ENCODE measurements at places on chromosomes 3 and 15.
A peak's percentile ranks its signal among the peaks of the same experiment; 100 is the strongest.

- no peaks in the 10 kb centered on the region for H3K36me3 ChIP-seq
- no peak overlapping the region for H3K27ac ChIP-seq
- H3K4me1 ChIP-seq = no peaks in the 10 kb centered on the region
- no peak for DNase-seq
- no peak overlapping the region for H3K4me3 ChIP-seq
Measured at GRCh38 chr3:184485241-184485640, 76.3 kb upstream of the EPHB3 start.

GRCh38 chr3:136952292-136952691 lies 5.5 kb upstream of the IL20RB start:
- peaks cover 22% of the 10 kb centered on the region for H3K36me3 ChIP-seq
- no peaks in the 10 kb centered on the region for H3K27me3 ChIP-seq
- peak overlapping the region; percentile 99 for H3K27ac ChIP-seq
- H3K4me1 ChIP-seq = peaks cover 64% of the 10 kb centered on the region

- DNase-seq = no peak
- H3K27me3 ChIP-seq = no peaks in the 10 kb centered on the region
- peaks cover 50% of the 10 kb centered on the region for H3K36me3 ChIP-seq
Measured at GRCh38 chr3:113454057-113454456, 12.8 kb upstream of the CFAP44 start.

DNA sequence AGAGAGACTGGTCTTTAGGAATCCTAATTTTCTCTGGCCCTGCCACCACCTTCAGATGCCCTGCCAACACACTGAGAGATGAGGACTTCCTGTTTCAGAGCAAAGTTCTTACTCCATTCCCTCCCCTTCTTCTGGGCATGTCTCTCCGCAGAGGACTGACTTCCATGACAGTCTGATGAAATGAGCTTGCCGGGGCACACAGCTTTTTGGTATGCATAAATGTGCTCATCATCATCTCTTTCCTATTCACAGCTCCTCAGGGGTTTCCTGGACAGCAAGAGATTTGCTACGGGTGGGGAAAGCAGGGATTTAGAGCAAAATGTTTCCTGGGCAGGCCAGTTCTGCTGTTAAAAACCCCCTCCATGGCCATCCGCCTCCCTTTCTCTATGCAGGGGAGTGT lies 27.6 kb upstream of the SEMA6D start:
- no peaks in the 10 kb centered on the region for H3K27me3 ChIP-seq
- peaks cover 32% of the 10 kb centered on the region for H3K4me1 ChIP-seq
- H3K27ac ChIP-seq = peak overlapping the region; percentile 89
- DNase-seq = no peak

- DNase-seq = no peak
- H3K27me3 ChIP-seq = no peaks in the 10 kb centered on the region
- no peaks in the 10 kb centered on the region for H3K4me1 ChIP-seq
- no peak overlapping the region for H3K27ac ChIP-seq
- H3K4me3 ChIP-seq = no peak overlapping the region
- peaks cover 7% of the 10 kb centered on the region for H3K36me3 ChIP-seq
Measured at GRCh38 chr15:94457661-94458060, 226.3 kb downstream of the MCTP2 start.

- no peak for DNase-seq
- no peaks in the 10 kb centered on the region for H3K36me3 ChIP-seq
- H3K27ac ChIP-seq = no peak overlapping the region
- H3K27me3 ChIP-seq = no peaks in the 10 kb centered on the region
- no peaks in the 10 kb centered on the region for H3K4me1 ChIP-seq
- no peak overlapping the region for H3K4me3 ChIP-seq
Measured at GRCh38 chr15:81029414-81030300, 28.9 kb downstream of the TLNRD1 start.

DNA sequence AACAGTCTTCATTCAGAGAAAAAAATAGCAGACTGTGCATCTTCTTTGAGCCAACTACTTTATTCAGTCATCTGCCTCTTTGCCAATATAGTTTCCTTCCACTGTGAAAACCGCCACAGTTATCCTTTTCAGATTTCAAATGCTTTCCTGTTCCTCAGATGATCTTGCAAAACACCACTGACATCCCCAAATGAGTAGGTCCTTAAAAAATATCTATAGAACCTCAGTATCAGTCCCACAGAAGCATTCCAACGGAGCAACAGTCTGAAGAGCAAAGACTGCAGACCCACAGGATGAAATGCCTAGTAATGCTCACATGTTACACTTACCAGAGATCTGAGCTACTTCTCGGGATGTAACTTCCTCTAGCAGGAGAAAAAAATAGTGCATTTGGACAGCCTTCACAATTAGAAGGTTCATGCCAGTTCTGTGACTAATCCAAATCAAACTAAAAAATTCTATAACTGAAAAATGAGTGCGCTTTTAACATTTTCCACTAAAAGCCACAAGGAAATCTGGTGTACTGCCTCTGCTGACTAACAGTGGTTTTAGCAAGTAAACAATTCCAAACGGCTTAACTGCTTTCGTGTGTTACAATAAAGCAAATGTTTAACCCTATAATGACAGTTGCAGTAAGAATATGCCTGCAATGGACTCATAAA lies at the start of gene ANKRD28:
Gene ANKRD28, minus strand, starts transcription at position 338 of the 662 bp plus-strand sequence. CDS start 1,458 bp downstream, outside the sequence.
- H3K27ac ChIP-seq = peak within 1 kb of the TSS; percentile 99
- H3K36me3 ChIP-seq = peaks cover 21% of the 10 kb centered on the region
- no peak for DNase-seq
- peak within 1 kb of the TSS; percentile 33 for H3K4me3 ChIP-seq
- no peaks in the 10 kb centered on the region for H3K27me3 ChIP-seq

GRCh38 chr3:81502236-81502635 lies 259.2 kb downstream of the GBE1 start:
- no peaks in the 10 kb centered on the region for H3K36me3 ChIP-seq
- no peaks in the 10 kb centered on the region for H3K4me1 ChIP-seq
- DNase-seq = no peak
- H3K27ac ChIP-seq = no peak overlapping the region

GRCh38 chr3:186400662-186401061 lies 38.6 kb upstream of the DGKG start:
- no peaks in the 10 kb centered on the region for H3K36me3 ChIP-seq
- H3K4me1 ChIP-seq = no peaks in the 10 kb centered on the region
- no peak overlapping the region for H3K27ac ChIP-seq
- H3K27me3 ChIP-seq = no peaks in the 10 kb centered on the region
- DNase-seq = no peak

DNA sequence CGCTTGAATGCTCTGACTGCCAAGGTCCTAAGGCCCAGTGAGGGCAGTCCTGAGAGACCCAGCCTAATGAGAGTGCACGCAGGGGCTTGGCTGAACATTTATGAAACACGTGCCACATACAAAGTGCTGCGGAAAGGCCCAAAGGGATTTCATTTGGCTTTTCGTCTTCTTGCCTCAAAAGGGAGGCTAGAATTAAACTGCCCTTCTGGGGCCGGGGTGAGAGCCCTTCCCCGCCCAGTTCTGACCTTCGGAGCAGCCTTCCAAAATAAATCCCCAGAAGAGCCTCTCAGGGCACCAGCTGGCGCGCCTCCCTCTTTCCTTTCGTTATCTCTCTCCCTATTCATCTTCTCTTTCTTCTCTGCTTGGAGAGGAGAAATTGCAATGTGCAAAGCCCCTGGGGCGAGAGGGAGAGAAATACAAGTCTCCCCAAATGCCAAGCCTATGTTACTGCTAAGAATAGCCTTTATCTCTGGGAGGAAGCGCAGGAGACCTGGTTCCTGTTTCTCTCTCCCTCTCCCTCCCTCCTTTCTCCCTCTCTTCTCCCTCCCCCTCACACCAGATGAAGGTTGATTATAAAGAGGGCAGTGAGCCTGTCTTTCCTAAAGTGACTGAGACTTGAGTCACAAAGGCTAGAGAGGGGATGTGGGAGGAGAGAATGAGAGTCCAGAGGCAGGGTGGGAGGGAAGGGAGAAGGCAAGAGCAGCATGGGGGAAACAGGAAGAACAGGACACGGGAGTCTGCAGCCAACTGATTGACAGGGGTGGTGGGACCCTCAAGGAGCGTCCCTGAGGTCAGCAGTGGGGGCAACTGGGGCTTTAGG lies 36.7 kb upstream of the NDUFB4 start:
- no peaks in the 10 kb centered on the region for H3K27me3 ChIP-seq
- no peaks in the 10 kb centered on the region for H3K36me3 ChIP-seq
- peak overlapping the region; percentile 27 for H3K4me3 ChIP-seq
- H3K27ac ChIP-seq = peak overlapping the region; percentile 20

Measured in RWPE2 (cell line).